ENCODE measurements at places on chromosomes 1 and 21.
A peak's percentile ranks its signal among the peaks of the same experiment; 100 is the strongest.

GRCh38 chr21:45420061-45421041 lies 15.4 kb downstream of the COL18A1 start:
- peak; percentile 40 for DNase-seq

GRCh38 chr1:205294934-205295333 lies 26.6 kb downstream of the NUAK2 start:
- DNase-seq = no peak

DNA sequence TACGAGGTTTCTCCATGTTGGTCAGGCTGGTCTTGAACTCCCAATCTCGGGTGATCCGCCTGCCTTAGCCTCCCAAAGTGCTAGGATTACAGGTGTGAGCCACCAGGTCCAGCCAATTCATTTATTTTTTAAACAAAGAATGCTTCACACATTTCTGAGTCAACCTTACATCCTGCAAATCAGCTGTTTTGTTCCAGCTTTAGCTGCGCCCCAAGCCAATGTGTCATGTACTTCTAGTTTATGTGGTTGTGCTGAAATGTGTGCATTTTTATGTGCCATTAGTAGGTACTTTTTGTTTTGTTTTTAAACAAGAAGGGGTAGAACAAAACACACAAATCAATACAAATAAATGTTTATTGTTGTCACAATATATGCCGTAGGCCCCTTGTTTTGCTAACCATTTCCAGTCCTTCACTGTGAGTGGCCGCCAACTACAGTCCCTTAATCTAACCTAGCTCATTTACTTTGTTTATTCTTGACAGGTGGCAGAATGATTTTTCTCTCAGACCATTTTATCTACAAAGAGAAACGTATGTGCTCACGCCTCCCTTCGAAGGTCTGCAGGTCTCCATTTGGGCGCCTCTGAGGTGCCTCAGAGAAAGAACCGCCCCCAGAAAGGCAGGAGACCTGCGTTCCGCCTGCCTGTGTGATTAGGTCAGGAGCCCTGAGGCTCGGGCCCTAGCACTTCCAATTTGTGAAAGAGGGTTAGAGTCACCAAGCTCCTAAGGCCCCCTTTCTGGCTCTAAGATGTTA lies 2.8 kb upstream of the CASQ2 start:
- DNase-seq = peak; percentile 20

DNA sequence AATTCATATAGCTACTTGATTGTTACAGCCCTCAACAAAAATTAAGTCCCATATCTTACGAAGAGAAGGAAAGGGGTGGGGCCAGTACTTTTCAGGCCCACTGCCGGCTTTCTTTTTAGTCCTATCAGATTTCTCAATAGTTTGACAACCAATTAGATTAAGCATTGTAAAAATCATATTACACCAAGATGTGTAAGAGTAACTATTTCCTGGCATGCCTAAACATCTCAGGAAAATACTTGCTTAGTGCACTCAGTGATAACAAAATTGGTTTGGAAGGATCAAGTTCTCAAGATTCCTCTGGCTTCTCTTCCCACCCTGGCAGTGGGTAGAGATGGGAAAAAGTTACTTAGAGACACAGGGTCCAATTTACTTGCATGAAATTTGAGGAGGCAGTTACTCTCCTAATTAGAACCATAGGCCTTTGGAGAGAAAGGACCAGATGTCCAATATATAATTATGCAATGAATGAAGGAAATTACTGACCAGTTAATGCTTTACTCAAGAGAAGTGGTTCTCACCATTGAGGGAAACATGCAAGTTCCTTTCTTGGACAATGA lies 30.1 kb downstream of the STPG1 start:
- DNase-seq = no peak

GRCh38 chr1:111789142-111789541 lies 33.4 kb downstream of the DDX20 start:
- no peak for DNase-seq

DNA sequence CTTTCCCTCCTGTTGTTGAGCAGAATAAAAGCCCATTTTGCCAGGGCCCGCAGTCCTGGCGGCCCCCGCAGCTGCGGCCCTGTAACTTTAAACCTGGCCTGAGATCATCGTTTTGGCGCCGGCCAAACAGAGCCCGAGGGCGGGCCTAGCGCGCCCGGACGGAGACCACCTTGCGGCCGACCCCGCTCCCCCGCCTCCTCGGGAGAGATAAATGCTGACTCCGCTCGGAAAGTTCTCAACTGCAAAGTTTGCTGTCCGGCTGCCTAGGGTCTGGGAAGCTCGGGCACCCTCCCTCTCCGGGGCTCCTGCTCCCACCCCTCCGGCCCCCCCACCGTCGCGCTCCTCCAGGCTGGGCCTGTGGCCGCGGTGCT lies at the start of gene PDPN:
TSS of gene PDPN (plus strand) at position 238 of the 371 bp plus-strand sequence. CDS start 202 bp downstream, outside the sequence.
- peak; percentile 12 for DNase-seq

DNA sequence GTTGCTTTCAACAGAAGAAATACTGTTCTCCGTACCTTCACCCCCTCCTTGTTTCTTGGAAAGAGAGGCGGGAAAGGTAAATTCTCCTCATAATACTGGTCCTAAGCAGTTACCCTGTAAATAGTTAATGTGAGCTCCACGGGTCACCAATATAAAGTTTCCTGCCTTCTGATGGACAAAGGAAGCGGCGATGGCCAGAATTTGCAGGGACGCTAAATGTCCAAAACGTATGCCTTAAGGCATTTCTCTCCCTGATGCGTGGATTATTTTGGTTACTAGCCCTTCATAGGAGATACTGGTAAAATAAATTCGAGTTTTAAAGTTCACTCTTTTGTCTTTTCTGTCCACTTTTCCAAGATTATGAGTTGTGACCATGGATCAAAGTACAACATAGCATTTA lies 898 bp upstream of the PTGS2 start:
- DNase-seq = peak; percentile 15

- DNase-seq = no peak
Observed at GRCh38 chr1:184698016-184698415, 56.6 kb downstream of the EDEM3 start.

- no peak for DNase-seq
Observed at GRCh38 chr1:59556398-59556797, 258.4 kb upstream of the HOOK1 start.

DNA sequence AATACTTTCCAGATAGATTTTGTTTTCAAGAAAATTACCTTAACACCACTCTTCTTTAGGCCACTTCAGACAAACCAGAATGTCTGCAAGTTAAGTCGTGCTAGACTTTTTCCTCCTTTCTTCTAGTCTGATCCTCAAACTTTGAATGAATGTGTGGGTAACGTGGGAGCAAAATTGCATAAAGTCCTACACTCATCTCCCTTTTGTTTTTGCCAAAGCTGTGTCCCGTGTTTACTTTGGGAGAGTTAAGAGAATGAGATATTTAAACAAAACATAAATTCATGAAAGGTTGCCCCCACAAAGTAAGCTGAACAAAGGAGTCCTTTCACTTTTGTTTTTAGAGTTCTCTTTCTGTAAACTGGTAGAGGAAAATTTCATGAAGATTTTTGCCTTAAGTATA lies 16.9 kb upstream of the VAMP3 start:
- no peak for DNase-seq

GRCh38 chr1:155219592-155220031 lies 11.1 kb downstream of the MTX1 start:
- DNase-seq = peak; percentile 20

GRCh38 chr1:118148034-118148433 lies 37.0 kb downstream of the SPAG17 start:
- DNase-seq = peak; percentile 50

GRCh38 chr1:91440847-91441246 lies 36.2 kb upstream of the HFM1 start:
- DNase-seq = peak; percentile 35

DNA sequence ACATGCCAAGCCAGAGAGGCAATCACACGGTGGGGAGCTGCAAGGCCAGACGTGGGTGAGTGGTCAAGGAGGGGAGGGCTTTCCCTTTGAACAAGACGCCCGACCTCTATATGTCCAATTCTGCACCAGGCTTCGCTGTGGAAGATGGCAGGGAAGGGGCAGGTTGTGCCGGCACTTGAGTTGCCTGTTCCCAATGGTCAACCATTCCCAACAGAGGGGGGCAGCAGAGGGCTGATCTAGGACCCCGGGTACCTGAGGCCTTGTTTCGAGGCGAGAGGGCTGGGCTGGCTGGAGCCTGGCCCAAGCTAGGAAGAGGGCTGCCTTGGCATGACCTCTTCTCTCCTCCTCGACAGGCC lies 64.9 kb downstream of the TMEM53 start:
- peak; percentile 28 for DNase-seq

DNA sequence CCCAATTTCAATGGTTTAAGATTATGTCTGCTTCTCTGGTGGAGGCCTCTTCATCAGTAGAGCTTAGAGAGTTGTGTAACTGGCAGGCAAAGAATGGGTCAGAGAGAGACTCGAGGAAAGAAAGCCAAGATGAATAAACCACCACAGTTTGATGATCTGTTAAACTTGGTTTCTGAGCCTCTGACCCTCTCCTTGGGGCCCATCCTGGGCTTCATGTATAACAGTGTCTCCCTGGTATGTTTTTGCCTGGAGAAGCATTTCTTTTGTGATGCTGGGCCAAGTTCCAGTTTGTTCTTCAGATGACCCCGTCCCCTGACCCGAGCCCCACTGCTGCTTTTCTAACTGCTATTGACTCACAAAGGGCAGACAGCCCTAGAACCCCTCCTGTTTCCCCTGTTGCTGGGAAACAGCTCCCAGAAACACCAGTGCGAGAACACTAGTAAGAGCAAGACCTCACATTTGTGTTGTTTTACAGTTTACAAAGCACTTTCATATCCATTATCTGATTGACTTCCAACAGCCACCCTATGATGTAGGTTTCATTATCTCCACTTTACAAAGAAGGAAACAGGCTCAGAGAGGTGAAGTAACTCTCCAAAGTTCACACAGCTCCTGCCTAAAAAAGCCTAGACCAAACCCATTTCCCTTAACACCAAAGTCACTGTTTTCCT lies 9.0 kb downstream of the CD2 start:
- DNase-seq = no peak

Measured in fibroblast of lung (primary cell).